ENCODE measurements at places on chromosomes 7 and 10.

GRCh38 chr7:17994079-17994850, 33.4 kb downstream of the PRPS1L1 start:
- no peak for DNase-seq

GRCh38 chr7:54560723-54561122, 18.5 kb downstream of the VSTM2A start:
- no peak for DNase-seq

DNA sequence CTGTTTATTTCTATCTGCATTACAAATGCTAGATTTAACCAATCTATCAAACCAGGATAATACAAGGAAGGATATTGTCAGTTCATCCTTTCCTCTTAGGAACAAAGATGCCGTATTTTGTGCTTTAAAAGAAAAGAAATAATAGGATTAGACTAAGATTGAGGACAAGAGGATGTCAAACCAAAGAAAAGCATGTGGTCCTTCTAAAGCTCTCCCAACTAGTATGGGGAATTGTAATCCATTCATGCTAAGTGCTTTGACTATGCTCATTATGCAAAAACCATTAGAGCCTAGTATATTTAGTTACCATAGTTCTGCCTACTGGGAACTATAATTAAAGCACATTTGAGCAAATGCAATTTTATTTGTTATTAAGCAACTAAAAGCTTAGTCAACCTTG, 280.2 kb downstream of the GRM8 start:
- no peak for DNase-seq

DNA sequence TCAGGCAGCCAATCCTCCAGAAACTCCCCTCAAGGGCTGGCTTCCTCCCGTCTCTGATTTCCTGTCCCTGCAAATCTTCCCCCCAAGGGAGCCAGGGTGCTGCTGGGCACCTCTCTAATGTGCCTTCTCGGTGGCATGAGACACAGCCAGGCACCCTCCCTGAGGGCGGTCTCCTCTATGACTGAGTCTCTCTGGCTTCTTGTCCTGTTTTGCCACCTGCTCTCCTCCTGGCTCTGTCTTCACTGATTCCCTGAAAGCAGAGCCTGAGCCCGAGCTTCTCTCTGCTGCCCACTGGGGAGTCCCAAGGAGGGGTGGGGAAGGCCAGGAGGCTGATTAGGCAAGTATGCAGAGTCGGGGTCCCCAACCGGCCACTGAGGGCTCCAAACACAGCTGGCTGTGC, 60.4 kb upstream of the INSIG1 start:
- DNase-seq, result no peak

DNA sequence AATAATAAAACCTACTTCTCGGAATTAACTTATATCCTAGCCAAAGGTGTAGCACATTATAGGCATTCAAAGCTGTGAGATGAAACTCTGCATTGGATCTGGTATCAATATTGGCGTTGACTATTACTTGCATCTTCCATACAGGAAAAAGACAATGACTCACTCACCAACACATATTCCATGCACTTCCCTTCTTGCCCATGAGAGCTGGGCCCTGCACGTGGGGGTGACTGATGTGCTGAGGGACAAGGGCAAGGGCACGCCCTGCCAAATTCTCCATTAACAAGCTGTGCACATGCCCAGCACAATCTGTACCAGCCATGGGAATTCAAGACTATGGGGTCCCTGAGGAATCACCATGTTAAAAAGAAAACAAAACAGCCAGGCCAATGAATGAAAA, 188.1 kb upstream of the PDE1C start:
- DNase-seq, result no peak

GRCh38 chr10:124117511-124117785, 24.1 kb upstream of the CHST15 start:
- DNase-seq, result no peak

GRCh38 chr7:130127821-130128317, 57.5 kb downstream of the KLHDC10 start:
- DNase-seq, result no peak

- DNase-seq, result no peak
Observed at GRCh38 chr10:70602665-70603448, at the start of gene PRF1. Gene PRF1, minus strand, starts transcription at chr10:70602741. Its CDS starts 1,839 bp downstream, at chr10:70600902.

DNA sequence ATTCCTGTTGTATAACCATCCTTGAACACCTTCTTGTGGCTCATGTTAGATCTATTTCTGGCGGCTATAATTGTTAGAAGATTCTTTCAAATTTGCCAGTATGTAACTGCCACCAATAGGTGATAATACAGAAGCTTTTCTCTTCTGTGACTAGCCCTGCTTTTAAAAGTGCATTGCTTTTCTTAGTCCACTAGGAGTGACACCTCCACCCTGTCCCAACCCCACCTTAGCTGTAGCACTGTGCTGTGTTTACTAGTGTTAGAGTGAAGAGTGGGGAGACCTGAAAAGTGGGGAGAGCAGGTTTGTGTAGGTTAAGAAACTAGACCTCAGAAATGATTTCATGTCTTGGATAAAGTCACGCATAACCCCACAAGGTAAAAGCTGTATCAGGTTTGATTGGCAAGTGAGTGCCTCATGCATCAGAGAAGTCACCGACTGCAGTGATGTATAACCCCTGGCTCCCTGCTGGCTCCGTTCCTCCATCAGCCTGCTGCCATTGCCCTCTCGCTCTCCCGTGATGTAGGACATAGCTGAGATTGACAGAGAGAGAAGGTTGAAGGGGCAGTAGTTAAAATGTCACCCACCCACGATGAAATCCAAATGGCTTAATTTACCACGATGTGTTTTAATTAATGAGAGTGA, 12.5 kb downstream of the NPVF start:
- DNase-seq, result no peak

DNA sequence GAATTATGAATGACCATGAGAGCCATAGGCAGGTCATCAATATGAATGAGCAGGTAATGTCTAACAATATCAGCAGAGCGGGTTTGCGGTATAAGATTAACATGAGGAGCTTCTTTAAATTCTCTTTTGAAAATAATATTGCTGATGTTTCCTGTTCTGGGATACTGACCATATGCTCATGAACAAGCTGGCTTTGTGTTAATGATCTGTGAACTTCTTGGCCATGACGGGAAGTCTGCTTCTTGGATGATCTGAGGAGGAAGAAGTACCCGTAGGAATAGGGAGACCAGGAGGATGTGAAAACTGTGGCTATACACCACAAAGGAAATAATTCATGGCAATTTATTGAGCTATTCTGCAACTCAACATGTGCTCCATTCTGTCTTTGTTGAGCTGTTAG, 38.6 kb downstream of the ITGA8 start:
- DNase-seq, result no peak

GRCh38 chr7:80791509-80791929, 127.3 kb downstream of the SEMA3C start:
- DNase-seq, result no peak

GRCh38 chr10:72086466-72087391, 1.6 kb downstream of the SPOCK2 start:
- no peak for DNase-seq

- no peak for DNase-seq
Observed at GRCh38 chr10:97128039-97128492, 57.7 kb downstream of the SLIT1 start.

DNA sequence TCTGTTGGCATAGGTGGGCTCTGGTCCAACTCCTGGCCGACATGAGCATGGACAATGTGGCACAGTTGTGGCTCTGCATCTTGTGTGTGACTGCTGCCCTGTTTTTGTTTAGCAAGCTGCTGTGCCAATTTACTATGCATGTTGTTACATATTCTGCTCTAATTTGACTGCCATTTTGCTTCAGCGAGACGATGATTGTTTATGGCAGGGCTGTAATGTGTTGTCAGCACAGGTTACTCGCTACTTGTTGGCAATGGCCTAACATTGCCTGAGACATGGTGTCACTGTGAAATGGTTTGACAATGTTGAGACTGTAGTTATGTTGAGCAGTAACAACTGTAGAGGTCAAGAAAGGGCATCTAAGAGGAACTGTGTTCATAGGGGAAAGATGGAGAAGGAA, 659.6 kb downstream of the AUTS2 start:
- no peak for DNase-seq

GRCh38 chr10:59557052-59557451, 152.6 kb downstream of the SLC16A9 start:
- DNase-seq, result no peak

- DNase-seq, result no peak
Observed at GRCh38 chr10:49569031-49569631, 30.2 kb upstream of the ERCC6 start.
